ENCODE measurements at places on chromosomes 2 and 18.
A peak's percentile ranks its signal among the peaks of the same experiment; 100 is the strongest.

DNA sequence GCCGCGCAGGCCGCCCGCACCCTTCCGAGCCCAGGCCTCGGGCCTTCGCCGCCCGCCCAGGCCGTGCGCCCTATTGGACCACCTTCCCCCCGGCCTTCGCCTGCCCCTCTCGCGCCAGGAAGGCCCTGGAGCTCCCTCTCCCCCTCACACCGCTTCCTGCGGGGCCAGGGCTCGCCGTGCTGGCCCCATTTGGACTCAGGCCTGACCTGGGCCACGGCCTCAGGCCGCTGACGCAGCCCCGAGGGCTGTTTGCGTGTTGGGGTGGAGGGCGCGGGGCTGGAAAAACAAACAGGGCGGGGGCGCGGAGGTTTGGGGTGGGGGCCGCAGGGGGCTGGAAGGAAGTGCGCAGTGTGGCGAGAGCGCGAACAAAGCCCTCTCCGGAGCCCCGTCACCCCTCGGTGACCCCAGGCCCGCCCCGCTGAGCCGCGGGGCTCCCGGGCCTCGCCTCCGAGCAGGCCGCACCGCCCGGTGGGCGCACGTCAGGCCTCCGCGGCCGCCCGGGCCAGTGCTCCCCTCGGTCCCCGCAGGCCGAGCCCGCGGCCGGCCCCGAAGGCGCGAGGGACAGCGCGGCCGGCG lies 12.3 kb upstream of the SIX3 start:
- no peak for DNase-seq

- DNase-seq, result no peak
Observed at GRCh38 chr2:230935130-230935430, 10.0 kb upstream of the GPR55 start.

GRCh38 chr2:194166818-194167217 lies 1490.2 kb upstream of the SLC39A10 start:
- no peak for DNase-seq

GRCh38 chr2:41600460-41600859 lies 447.4 kb upstream of the PKDCC start:
- DNase-seq, result no peak

DNA sequence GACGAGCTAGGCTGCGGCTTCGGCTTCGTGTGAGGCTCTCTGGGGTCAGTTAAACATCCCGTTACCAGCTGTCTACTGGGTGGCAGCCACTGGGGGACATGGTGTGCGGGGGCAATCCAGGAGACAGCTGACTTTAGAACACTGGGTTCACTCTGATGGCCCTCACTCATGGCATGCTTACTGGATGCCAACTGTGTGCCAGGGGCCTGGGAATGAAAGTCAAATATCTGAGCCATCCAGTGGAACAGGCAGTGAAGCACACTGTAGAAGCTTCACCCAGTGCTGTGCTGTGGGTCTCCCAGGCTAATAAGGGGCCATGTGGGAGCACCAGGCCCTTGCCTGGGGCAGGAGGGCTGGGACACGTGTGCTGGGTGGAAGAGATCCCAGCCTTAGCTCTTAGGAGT lies 48.3 kb downstream of the GLI2 start:
- DNase-seq, result no peak

GRCh38 chr2:240203031-240203787 lies 62.8 kb upstream of the OTOS start:
- DNase-seq, result no peak

DNA sequence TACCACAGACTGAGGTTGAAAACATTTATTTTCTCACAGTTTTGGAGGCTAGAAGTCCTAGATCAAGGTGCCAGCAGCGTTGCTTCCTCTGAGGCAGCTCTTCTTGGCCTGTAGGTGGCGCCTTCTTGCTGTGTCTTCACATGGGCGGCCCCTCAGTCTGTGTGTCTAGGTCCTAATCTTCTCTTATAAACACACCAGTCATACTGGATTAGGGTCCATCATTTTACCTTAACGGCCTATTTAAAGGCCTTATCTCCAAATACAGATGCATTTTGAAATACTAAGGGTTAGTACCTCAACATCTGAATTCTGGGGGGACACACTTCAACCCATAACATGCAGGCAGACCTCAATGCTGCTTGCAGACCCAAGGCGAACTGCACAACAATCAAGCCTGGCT lies 4.4 kb upstream of the RMC1 start:
- DNase-seq, result peak; percentile 48

DNA sequence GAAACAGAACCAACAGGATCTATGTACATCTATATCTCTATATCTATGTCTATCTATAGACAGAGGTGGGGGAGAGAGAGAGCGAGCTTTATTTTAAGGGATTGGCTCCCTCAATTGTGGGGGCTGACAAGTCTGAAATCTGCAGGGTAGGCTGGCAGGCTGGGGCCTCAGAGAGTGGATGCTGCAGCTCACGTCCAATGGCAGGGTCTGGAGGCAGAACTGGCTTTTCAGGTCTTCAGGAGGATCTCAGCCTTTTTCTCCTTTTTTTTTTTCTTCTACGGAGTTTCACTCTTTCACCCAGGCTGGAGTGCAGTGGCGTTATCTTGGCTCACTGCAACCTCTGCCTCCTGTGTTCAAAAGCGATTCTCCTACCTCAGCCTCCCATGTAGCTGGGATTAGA lies 77.2 kb downstream of the ARL4C start:
- no peak for DNase-seq

DNA sequence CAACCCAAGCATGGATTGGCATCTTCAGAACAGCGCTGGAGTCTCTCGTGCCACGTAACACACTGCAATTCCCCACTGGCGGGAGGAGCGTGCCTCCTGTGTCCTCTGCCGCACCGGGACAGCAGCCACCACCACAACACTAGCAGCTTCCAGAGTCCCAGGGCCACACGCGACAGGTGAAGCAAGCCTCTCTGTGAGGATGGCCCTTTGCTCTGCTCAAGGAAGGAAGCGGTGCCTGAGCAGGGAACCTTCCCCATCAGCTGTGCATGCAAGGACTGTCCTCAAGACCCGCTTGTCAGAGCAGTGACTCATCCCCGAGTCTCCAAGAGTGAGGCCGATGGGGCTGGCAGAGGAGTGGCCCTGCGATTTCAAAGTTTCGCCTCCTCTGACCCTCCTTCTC lies 44.0 kb downstream of the TTC32 start:
- DNase-seq, result no peak

- DNase-seq, result no peak
Observed at GRCh38 chr18:28043631-28044030, 133.3 kb downstream of the CDH2 start.

DNA sequence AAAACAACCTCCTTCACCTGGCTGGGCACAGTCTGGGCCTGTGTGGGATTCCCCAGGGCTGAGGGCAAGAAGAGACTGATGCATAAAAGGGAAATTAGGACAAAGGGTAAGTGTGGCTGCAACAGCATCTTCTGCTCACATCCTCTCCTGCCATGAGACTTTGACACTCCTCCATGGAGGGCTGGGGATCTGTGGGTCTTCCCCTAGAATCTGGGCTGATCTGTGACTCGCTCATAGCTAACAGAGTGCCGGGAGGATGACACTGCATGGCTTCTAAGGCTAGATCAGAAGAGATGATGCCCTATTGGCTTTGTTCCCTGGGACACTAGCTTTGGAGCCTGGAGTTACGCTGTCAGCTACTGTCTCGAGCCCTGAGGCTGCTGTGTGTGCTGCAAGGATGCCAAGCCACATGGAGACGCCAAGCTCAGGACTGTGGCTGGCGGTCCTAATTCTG lies 24.3 kb downstream of the MOCOS start:
- DNase-seq, result no peak

DNA sequence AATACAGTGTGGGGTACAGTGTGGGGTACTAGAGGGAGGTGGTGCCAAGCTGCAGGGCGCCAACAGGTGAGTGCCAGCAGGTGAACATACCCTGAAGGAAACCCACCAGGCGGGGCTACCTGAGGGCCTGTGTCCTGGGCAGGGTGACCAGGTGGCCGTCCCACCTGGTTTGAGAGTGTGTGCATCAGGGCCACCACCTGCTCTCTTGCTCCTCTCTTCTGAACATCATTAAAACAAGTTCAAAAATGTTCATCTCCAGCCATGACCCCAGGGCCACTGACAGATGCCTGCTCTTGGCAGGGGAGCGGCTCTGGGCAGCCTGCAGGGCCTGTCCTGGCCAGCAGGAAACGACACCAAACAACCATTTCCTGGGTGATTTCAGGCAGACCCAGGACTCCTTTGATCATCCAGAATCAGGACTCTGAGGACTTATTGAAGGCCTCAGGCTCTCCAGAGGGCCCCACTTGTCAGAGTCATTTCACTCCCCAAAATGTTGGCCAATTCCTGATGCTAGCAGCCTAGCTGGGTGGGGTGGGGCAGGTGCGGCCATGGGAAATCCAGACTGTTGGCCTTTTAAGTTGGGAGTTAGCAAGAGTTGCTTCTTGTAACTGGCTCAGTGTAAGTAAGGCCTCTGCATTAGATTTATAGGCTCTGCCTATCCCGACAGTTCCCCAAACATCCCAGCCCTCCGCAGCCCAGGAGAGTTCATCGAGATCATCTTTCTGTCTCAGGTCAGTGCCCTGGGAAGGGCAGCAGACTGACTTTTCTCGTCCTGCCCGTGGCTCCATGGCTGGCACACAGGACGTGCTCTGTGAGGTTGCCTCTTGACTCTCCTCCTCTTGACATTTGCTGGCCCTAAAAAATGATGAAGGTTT lies 111.5 kb upstream of the ZNF236 start:
- no peak for DNase-seq

- DNase-seq, result peak; percentile 49
Observed at GRCh38 chr18:34710934-34711333, 836 bp downstream of the DTNA start.

GRCh38 chr2:237692601-237693290 lies 65.4 kb downstream of the LRRFIP1 start:
- DNase-seq, result no peak

Measured in NCI-H1105 (cell line).